ENCODE measurements at places on chromosomes 4 and X.

DNA sequence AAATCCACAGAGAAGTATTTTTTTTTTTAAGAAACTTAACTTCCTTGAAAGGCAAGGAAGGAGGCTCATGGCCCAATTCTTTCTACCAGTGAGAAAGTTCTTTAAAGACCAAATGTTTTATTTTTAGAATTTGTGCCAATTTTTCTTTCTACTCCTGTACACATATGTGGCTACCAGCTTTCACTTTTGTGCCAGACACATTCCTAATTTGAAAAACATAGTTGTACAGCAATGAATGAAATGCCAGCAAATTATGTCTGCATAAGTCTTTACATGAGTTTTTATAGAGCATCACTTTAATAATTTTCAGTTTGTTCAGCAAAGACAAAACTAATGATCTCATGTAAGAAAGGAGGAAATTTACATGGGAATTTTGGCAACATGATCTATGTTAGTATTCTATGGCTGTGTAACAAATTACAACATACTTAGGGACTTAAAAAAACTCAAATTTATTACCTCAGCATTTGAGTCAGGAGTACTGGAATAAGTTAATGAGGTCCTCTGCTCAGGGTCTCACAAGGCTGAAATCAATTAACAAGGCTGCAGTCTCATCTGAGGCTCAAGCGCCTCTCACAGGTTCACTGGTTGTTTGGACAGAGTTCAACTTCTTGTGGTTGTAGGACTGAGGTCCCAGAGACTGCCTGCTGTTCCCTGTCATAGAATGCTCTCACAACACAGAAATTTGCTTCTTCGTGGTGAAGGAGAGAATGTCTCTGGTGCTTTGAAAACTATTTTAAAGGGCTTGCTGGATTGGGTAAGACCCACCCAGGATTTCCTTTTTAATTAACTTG, 678.2 kb upstream of the FAM241A start:
- no peak for DNase-seq

GRCh38 chrX:139811942-139812629, 104.1 kb upstream of the MCF2 start:
- DNase-seq = no peak

DNA sequence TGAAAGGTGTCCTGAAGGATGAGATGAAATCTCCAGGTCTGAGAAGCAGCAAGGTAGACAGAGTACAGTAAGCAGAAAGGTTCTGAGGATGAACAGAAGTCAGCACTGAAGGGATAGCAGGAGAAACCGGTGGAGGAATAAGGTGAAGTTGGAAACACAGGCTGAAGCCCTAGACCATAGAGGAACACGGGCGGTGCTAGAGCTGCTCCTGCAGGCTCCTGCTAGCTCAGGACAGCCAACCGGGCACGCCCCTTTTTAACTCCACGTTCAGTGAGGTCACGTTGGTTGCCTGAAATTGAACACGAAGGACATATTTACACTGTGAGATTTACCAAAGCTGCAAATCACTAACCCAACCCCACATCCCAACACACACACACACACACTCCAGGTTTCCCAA, 1886.4 kb upstream of the AGA start:
- DNase-seq = no peak

DNA sequence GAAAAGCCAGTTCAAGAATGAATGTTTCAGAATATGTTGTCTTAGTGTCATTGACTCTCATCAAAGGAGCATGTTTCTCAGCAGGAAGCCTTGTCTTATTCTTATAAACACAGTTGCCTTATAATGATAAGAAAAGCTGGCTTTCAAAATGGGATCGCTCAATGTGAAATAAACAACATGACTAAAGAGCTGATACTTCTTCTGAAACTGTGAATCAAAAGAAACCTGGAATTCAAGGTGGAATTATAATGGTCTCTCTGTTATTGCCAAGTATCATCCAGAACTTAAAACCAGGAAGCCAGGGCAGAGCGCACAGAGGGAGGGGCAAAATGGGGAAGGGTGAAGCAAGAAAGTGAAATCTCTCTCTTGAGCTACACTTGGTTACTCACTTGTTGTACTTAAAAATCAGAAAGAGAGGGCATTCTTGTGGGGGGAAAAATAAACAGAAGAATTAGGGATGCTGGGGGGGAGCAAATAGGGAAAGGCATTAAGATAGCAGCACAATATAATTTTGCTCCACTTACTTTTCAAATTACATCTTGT, 270.0 kb downstream of the MAPK10 start:
- no peak for DNase-seq

DNA sequence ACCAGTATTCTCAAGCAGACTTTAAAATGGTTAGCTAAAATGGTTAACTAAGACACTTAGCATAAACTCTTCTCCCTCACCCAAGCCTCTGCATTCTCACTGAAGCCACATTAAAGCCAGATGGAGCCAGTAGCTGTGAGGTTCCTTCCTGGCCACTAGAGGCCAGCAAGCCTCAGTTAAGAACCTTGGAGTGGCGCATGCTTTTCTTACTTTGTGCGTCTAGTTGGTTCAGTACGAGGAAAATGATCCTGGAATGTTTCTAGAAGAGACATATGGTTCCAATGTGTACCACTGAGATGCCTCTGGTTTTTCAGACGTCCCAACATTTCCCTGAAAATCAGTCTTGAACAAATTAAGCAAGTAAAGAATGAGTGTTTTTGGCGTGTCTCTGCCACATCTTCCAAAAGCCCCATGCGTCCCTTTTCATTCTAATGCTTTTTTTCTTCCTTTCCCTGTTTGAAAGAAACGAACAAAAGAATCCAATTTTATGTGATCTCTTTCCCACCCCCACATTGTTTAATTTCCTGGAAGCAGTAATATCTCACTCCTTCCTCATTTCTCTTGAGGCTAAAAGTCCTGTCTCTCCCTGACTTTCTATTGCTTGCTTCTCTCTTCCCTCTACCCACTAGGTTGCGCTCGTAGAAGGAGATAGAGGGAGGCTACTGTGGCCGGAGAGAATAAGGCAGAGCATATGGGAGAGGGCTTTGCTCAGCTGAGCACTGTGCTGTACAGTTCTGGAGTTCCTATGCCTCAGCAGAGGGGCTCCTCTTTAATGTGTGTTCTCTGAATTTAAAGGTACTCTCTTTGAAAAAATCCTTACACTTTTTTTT, 82.9 kb upstream of the TAB3 start:
- DNase-seq = no peak

- DNase-seq = no peak
Measured at GRCh38 chr4:3750334-3750733, 15.9 kb upstream of the ADRA2C start.

GRCh38 chrX:133594156-133594555, 178.9 kb upstream of the GPC4 start:
- no peak for DNase-seq

GRCh38 chr4:24060932-24061331, 171.1 kb upstream of the PPARGC1A start:
- DNase-seq = no peak

DNA sequence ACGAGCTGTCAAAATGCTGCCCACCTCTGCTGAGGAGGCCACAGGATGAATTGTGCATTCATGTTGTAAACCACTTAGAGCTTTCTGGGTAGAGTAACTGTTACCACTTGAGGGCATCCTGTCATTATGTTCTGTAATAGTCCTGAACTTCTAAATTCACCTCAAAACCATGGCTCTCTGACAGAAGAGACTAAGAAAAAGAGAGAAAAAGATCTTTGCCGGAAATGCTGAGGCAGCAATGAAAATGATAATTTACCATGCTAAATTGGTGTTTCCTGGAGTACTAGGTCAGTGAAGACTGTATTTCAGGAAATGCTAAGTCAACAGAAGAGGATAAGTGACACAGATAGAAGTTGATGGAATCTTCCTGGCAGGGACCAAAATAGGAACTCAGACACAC, 942.3 kb upstream of the SLIT2 start:
- no peak for DNase-seq

GRCh38 chrX:123477673-123478072, 255.2 kb downstream of the THOC2 start:
- DNase-seq = no peak

DNA sequence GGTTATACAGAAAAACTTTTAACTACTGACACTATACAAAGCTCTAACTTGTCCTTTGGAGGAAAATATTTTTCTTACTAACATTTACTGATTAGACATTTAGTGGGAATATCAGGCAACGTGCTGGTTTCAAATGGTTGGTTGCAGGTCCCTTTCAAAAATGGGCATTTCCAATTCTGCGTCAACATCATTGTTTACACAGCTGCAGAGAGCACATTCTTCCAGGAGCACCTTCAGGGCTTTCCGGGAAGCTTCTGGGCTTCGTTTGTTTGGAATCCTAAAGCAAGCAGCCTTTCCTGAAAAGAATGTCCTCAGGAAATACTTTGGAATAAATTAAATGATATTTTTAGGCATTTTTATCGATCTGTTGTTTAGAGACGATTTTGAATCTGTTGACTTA, 289.7 kb downstream of the TRIML1 start:
- DNase-seq = peak; percentile 48

- DNase-seq = no peak
Measured at GRCh38 chrX:150365990-150366911, 3.1 kb downstream of the MAMLD1 start.

- no peak for DNase-seq
Measured at GRCh38 chr4:81571105-81571504, 99.4 kb upstream of the RASGEF1B start.

- no peak for DNase-seq
Measured at GRCh38 chr4:132227151-132227856, 921.8 kb upstream of the PCDH10 start.

DNA sequence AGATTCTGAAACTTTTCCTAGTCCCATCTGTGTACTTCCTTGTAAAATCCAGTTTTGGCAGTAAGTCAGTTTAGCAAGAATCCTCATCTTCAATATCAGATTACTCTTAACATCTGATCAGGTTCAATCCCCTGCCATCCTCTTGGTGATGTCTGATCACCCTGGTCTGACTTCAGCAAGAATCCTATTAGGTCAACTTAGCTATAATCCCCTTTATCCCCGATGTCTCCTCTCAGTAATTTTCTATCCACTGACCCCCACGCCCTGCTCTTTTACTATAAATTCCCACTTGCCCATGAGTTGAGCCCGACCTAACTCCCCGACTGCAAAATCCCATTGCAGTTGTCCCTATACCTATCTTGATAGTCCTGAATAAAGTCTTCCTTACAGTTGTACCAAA, 57.9 kb upstream of the PRSS48 start:
- DNase-seq = no peak

- no peak for DNase-seq
Measured at GRCh38 chr4:118087366-118087765, 53.1 kb downstream of the NDST3 start.

GRCh38 chr4:77025643-77026321, 50.0 kb downstream of the CCNI start:
- DNase-seq = no peak

DNA sequence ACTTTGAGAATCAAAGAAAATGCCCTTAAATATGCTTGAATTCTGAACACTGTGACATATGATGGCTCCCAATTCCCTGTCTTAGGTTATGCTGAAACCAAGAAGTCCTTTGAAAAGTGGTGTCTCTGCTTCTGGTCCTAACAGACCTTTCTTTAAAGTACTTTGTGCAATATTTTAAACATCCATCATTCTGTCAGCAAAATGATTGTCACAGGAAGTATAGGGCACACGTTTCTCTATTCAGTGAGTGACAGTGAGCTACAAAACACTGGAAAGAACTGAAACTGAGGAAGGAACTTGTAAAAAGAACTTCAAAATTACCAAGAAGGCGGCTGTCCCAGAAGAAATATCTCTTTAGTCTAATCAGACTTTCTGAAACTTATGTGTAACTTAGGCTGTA, 12.2 kb upstream of the NUP54 start:
- no peak for DNase-seq

GRCh38 chr4:162392946-162393345, 229.1 kb upstream of the FSTL5 start:
- no peak for DNase-seq

- DNase-seq = peak; percentile 61
Measured at GRCh38 chrX:22674932-22675331, 324.8 kb upstream of the DDX53 start.

DNA sequence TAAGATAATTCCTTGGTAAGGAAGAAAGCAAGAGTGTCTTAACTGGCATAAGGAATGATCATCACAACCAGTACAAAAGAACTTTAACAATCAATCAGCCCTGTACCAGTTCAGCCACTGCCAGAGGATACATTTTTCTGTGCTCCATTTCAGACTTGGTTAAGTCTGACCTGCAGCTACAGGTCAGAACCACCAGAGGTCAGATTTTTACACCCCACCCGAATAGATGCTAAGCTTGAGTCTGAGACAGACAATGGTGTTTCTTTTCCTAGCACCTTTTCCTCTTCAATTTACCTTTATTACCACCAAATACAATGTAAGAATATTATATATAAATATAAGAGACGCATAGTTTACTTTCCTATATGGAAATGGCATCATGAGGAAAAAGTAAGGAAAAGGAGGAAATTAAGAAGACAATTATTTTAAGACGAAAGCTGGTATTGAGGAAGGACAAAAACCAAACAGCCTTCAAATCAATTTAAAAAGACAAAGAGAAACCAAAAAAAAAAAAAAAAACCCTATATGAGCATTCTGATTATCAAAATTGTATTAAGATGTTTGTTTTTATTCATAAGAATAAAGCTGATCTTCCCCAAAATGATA, 215.3 kb upstream of the TTC29 start:
- DNase-seq = no peak

- no peak for DNase-seq
Measured at GRCh38 chrX:96611619-96612362, 72.9 kb upstream of the DIAPH2 start.

GRCh38 chr4:145531223-145531622, 49.6 kb downstream of the SMAD1 start:
- DNase-seq = peak; percentile 43

- DNase-seq = no peak
Measured at GRCh38 chrX:18616688-18617406, 55.1 kb downstream of the RS1 start.

DNA sequence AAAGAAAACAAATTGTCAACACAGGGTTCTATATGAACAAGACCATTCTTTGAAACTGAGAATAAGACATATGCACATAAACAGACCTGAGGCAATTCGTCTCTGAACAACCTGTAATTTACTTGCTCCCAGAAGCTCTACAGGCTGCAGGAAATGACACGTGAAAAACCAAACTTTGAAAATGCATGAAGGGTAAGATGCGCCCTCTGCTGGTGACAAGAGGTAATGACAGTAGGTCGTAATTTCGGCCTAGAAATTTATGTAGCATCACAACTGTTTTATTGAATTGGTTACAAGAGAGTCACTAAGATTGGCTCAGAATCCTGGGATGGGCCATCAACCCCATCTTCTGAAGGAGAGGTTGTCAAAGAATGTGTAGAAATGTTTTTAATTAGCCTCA, 276.5 kb downstream of the PPP4R3C start:
- DNase-seq = no peak

GRCh38 chrX:106300656-106301055, 132.6 kb downstream of the PWWP3B start:
- no peak for DNase-seq

- no peak for DNase-seq
Measured at GRCh38 chr4:153418558-153418957, 47.6 kb upstream of the TMEM131L start.

- no peak for DNase-seq
Measured at GRCh38 chr4:142284402-142285221, 561.5 kb downstream of the INPP4B start.
